Suprapubic skin (tissue), 4 donors: ENCODE measurements at places on chromosomes 6 and 20. TPM values are rescaled to one million over a fixed set of nuclear protein-coding genes. Genes with fewer than 3 reads are reported as not detected.

GRCh38 chr20:43985121-43985520, 70.5 kb downstream of the TOX2 start:
- no peaks in the 10 kb centered on the region for H3K27me3 ChIP-seq
- H3K36me3 ChIP-seq = no peaks in the 10 kb centered on the region
- no peak overlapping the region for H3K27ac ChIP-seq
- H3K4me3 ChIP-seq = no peak overlapping the region
- DNase-seq = peak; percentile 43
- H3K4me1 ChIP-seq = no peaks in the 10 kb centered on the region

SLC52A3 gene
- total RNA-seq = 0.15 TPM

DNA sequence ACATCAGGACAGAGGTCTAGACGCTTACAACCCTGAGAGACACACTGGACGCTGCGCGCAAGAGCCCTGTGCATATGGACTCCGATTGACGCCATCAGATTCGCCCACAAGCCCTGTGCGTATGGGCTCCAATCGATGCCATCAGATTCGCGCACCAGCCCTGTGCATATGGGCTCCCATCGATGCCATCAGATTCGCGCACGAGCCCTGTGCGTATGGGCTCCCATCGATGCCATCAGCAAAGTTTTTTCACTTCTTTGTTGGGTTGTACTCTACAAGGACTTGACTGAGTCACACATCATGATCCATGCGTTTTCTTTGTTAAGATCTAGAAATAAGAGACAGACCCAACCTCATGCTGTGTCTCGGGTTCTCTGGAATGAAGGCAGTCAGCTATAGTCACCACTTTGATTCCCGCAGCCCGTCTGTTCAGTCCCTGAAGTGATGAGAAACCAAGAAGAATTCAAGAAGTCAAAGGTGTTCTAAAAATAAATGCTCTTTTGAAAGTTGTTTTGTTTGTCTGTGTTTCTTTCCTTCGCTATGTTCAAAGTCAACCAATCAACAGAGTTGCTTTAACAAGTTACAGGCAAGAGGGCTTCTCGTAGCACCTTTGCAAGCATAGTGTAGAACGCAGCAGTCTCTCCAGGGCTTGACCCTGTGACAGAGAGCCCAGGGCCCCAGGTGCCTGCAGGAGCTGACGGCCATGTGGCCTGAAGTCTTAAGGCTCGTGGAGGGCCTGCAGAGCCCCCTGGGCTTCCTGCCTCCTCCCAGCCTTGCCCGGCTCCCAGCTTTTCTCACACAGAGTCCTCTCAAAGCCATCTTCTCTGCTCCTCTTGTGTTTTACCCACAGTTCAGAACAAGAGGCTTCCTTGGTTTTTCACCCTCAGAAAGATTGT, 7.9 kb downstream of the RPS6KA2 start:
- H3K27me3 ChIP-seq = no peaks in the 10 kb centered on the region
- H3K4me3 ChIP-seq = no peak overlapping the region
- peak overlapping the region; percentile 75 for H3K27ac ChIP-seq
- no peak for DNase-seq
- H3K4me1 ChIP-seq = peaks cover 44% of the 10 kb centered on the region

GSTA3 gene
- total RNA-seq = 17.4 TPM

- H3K27me3 ChIP-seq = no peaks in the 10 kb centered on the region
- no peak for DNase-seq
- no peaks in the 10 kb centered on the region for H3K36me3 ChIP-seq
- H3K4me1 ChIP-seq = no peaks in the 10 kb centered on the region
Observed at GRCh38 chr6:128311944-128312570, 208.3 kb downstream of the PTPRK start.

GRCh38 chr6:57222743-57223077, 603 bp upstream of the RAB23 start:
- H3K4me1 ChIP-seq = peaks cover 13% of the 10 kb centered on the region
- H3K36me3 ChIP-seq = no peaks in the 10 kb centered on the region
- H3K27ac ChIP-seq = peak overlapping the region; percentile 83

- no peak for DNase-seq
- peak overlapping the region; percentile 23 for H3K4me3 ChIP-seq
- H3K27me3 ChIP-seq = no peaks in the 10 kb centered on the region
- H3K27ac ChIP-seq = peak overlapping the region; percentile 10
Observed at GRCh38 chr6:56742122-56742791, 99.6 kb upstream of the DST start.

TCP11 gene
- not detected for total RNA-seq

DNA sequence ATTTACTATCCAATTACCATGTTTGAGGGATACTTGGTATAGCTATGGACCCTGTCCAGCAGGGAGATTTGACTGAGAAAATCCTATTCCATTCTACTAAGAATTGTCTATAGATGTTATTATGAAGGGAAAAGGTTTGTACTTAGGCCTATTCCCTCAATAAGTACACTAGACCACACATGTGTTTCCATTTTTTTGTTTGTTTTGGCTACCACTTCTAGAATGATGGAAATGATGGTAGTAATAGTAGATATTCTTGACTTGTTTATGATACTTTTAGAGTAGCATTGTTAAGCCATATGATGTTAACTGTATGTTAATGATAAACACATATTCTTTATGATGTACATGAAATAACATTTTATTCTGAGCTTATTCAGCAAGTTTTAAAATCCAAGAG, 144.8 kb downstream of the OGFRL1 start:
- no peaks in the 10 kb centered on the region for H3K4me1 ChIP-seq
- no peak for DNase-seq
- H3K36me3 ChIP-seq = no peaks in the 10 kb centered on the region
- H3K4me3 ChIP-seq = no peak overlapping the region
- H3K27ac ChIP-seq = no peak overlapping the region

GRCh38 chr6:130423044-130423443, 57.2 kb downstream of the TMEM200A start:
- DNase-seq = no peak
- no peaks in the 10 kb centered on the region for H3K27me3 ChIP-seq
- H3K4me3 ChIP-seq = no peak overlapping the region
- no peak overlapping the region for H3K27ac ChIP-seq
- H3K4me1 ChIP-seq = no peaks in the 10 kb centered on the region

DNA sequence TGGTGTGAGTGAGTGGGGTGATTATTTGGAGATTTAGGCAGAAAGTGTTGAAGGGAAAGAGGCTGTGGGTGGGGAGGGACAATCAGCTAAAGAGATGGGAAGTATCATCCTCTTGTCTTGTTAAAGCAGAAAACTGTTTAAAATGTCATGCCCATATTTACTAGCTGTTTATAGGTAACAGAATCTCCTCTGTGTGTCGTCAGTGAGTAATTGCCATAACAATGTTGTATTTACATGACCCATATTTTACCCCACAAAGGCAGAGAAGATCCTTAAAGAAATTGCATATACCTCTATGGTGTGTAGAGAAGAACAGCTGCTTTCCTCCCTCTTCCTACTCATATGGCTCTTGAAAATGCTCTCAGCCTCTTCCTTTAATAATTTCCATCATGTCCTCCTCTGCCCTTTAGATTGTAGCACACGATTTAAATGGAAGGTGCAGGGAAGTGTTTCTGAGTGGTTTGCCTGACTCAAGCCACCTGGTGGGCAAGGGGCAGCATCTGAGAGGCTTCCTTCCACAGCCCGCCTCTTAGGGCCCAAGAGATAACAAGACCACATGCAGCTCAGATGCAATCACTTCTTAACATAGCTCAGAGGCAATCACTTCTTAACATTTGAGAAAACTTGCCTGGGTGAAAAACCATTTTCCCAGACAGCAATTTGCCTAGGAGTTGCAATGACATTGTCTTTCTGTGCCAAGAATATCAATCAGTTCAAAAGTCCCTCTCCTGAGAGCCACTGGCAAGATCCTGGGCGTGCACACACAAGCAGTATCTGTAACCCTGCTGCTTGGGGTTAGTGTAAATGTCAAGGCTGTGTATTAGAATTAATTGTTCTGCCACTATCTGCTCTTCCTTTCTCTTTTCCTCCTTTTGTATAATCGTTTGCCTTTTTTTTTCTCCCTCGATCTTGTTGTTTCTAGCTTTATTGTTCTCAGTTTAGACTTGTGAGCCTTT, 44.1 kb upstream of the EDN1 start:
- H3K4me1 ChIP-seq = peaks cover 11% of the 10 kb centered on the region
- no peak for DNase-seq
- no peaks in the 10 kb centered on the region for H3K27me3 ChIP-seq
- no peaks in the 10 kb centered on the region for H3K36me3 ChIP-seq

DNA sequence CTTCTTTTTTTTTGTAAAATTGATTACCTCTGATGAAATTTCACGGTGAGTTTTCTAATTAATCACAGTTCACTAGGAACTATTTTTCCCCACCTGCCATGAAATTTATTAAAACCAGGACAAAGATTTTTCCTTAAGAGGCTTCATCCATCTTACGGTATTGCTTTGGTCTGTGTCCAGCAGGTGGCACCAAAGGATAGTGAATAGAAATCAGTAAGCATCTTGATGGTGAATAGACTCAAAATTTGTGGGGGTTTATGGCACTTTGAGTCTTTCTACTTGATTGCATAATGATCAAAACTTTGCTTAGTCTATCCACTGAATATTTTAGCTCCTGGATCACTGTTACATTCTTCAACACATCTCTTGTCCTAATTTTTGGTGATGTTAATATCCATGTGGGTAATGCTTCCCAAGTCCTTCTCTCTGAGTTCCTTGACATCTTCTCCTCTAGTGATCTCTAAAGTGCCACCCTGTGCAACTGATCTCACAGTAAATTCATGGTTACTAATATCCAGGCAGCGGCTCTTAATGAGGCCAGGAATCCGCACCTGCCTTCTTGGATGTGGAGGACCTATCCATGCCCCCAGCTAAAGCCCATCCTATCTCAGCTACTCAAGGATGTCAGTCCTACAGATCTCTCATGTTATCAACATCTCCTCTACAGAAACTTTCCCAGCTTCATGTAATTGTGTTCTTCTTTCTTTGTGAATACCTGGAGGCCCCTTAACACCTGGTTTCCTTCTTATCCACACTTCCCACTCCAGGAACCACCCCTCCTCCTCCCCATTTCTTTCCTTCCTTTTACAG, 54.5 kb downstream of the STMND1 start:
- H3K27ac ChIP-seq = no peak overlapping the region
- DNase-seq = peak; percentile 70

GGTLC1 gene
- total RNA-seq = not detected

DNA sequence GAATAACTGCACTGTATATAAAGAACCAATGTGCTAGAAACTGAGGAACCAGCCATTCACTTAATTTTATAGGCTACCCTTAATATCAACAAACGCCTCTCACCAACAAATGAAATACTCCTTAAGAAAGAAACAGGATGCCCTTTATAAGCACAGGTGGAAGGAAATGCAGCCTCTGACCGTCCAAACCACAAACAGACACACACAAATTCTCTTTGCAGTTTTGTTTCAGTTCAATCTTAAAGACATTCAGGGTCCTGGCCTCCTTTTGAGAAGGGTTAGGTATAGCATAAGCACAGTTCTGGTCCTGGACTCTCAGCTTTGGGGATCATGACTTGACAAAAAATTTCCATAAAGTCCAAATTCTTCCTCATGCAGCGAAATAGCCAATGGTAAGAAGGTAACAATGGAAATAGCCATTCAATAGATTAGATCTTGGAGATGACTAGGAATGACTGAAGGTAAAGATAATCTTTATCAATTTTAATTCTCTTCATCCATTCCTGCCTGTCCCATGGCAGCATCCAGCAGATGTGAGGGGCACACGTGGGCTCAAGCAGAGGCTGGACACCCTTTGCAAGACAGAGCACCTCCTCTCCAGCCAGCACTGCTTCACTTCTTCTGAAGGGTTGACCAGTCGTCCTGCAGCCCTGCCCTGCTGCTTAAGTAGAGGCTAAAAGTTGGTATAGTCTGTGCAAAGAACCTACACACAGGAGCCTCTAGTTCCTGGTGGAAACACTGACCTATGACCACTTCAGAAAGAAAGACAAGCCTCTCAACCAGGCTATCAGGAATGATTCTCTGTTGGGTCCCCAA, 123.9 kb downstream of the CD83 start:
- no peak overlapping the region for H3K27ac ChIP-seq
- no peak for DNase-seq
- no peaks in the 10 kb centered on the region for H3K27me3 ChIP-seq
- no peaks in the 10 kb centered on the region for H3K36me3 ChIP-seq
- H3K4me1 ChIP-seq = no peaks in the 10 kb centered on the region
- H3K4me3 ChIP-seq = no peak overlapping the region

EPPIN gene
- not detected for total RNA-seq

- H3K27ac ChIP-seq = peak overlapping the region; percentile 92
- H3K4me1 ChIP-seq = peaks cover 71% of the 10 kb centered on the region
- peak; percentile 95 for DNase-seq
- peak overlapping the region; percentile 71 for H3K4me3 ChIP-seq
- H3K36me3 ChIP-seq = peaks cover 4% of the 10 kb centered on the region
Observed at GRCh38 chr20:36861875-36862801, 13.8 kb upstream of the TLDC2 start.

EYA2 gene
- total RNA-seq = 4.0 TPM

GRCh38 chr20:4014031-4014474, 1.3 kb downstream of the RNF24 start:
- H3K4me1 ChIP-seq = peaks cover 19% of the 10 kb centered on the region
- no peaks in the 10 kb centered on the region for H3K27me3 ChIP-seq
- H3K4me3 ChIP-seq = peak overlapping the region; percentile 75
- no peak for DNase-seq

- no peaks in the 10 kb centered on the region for H3K4me1 ChIP-seq
- no peak overlapping the region for H3K27ac ChIP-seq
- no peak for DNase-seq
Observed at GRCh38 chr6:168291450-168291849, 28.1 kb downstream of the DACT2 start.

DNA sequence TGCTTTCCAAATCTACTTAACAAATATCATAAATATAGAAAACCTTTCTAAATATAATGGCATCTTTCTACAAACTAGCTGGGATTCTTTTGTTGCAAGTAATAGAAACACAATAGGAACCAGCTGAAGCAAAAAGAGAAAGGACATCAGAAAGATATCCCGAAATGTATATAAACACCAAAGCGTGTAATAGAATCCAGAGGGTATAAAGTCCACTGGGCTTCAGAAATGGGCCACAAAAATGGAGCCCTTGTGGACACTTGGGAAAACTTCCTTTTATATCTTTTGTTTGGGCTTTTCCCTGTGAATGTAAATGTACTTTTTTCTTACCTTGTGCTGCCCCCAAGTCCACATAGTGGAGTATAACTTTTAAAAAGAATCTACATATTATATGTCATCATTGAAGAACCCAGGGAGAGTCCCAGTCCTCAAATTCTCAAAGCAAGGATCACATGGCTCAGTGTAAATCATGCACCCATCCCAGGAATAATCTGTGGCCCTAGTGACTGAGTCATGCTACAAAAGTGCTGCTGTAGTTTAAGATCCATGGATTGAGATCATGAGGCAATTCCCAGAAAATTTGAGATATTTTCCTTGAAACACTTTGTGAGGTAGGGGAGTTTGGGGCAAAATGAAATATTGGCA, 457.0 kb downstream of the EPM2A start:
- no peaks in the 10 kb centered on the region for H3K4me1 ChIP-seq
- DNase-seq = no peak
- H3K36me3 ChIP-seq = no peaks in the 10 kb centered on the region
- H3K27ac ChIP-seq = no peak overlapping the region
- H3K27me3 ChIP-seq = no peaks in the 10 kb centered on the region

- H3K4me3 ChIP-seq = no peak overlapping the region
- H3K36me3 ChIP-seq = no peaks in the 10 kb centered on the region
- no peak for DNase-seq
- H3K27ac ChIP-seq = no peak overlapping the region
- peaks cover 8% of the 10 kb centered on the region for H3K4me1 ChIP-seq
Observed at GRCh38 chr6:73258721-73259120, 4.3 kb downstream of the KHDC1 start.
